ENCODE measurements at places on chromosomes 3 and 15. TPM values are rescaled to one million over a fixed set of nuclear protein-coding genes. Genes with fewer than 3 reads are reported as not detected.
A peak's percentile ranks its signal among the peaks of the same experiment; 100 is the strongest.

GRCh38 chr3:183327343-183327742 lies 74.3 kb downstream of the B3GNT5 start:
- DNase-seq: no peak

DNA sequence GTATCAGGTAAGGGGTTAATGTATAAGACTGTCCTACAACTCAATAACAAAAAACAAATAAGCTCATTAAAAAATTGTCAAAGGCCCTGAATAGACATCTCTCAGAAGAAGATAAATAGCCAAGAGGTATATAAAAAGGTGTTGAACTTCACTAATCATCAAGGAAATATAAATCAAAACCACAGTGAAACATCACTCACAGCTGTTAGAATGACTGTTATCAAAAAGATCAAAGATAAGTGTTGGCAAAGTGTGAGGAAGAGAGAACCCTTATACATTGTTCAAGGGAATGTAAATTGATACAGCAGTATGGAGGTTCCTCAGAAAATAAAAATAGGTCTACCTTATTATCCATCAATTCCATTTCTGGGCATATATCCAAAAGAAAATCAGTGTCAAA lies 95.5 kb downstream of the FILIP1L start:
- no peak for DNase-seq

- no peak for DNase-seq
Observed at GRCh38 chr3:195718477-195718984, 2.2 kb upstream of the MUC20 start.

- no peak for DNase-seq
Observed at GRCh38 chr3:107045791-107046190, 331.4 kb upstream of the CCDC54 start.

- DNase-seq: peak; percentile 27
Observed at GRCh38 chr15:68310178-68310803, 32.7 kb downstream of the FEM1B start.

DNA sequence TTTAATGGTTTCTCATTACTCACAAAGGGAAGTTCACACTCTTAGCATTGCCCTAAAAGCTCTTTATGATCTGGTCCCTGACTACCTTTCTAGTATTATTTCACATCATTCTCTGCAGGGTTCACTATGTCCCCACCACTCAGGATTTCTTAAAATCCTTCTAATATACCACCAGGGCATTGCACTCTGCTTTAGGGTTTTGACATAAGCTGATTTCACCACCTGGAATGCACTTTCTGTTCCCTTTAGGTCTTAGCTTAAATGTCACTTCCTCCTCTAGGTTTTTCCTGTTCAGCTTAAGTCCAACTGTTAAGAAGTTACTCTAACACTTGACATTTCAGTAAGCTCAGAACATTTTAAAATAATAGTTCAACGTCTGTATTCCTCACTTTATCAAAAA lies 81.7 kb downstream of the HCN4 start:
- DNase-seq: no peak

- peak; percentile 76 for DNase-seq
Observed at GRCh38 chr15:77024273-77025082, 29.6 kb downstream of the PSTPIP1 start.

The CLDN18 gene
- not detected for total RNA-seq

The GOLGA6A gene
- total RNA-seq: 0.72 TPM

The BNC1 gene
- not detected for total RNA-seq

The CAMP gene
- total RNA-seq: not detected
